Non-pigmented ciliary epithelial cell (primary cell): ENCODE measurements at places on chromosomes 12 and 14.

- peak; percentile 24 for DNase-seq
Measured at GRCh38 chr12:85923767-85924331, 49.8 kb downstream of the NTS start.

- DNase-seq, result no peak
Measured at GRCh38 chr12:62375603-62376002, 91.0 kb upstream of the MON2 start.

DNA sequence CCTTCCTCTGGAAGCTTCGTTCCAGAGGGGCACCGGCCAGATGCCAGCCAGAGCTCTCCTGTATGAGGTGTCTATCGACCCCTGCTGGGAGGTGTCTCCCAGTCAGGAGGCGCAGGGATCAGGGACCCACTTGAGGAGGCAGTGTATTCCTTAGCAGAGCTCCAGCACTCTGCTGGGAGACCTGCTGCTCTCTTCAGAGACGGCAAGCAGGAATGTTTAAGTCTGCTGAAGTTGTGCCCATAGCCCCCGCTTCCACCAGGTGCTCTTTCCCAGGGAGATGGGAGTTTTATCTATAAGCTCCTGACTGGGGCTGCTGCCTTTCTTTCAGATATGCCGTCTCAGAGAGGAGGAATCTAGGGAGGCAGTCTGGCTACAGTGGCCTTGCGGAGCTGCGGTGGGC lies 22.2 kb upstream of the NAV3 start:
- DNase-seq, result no peak

DNA sequence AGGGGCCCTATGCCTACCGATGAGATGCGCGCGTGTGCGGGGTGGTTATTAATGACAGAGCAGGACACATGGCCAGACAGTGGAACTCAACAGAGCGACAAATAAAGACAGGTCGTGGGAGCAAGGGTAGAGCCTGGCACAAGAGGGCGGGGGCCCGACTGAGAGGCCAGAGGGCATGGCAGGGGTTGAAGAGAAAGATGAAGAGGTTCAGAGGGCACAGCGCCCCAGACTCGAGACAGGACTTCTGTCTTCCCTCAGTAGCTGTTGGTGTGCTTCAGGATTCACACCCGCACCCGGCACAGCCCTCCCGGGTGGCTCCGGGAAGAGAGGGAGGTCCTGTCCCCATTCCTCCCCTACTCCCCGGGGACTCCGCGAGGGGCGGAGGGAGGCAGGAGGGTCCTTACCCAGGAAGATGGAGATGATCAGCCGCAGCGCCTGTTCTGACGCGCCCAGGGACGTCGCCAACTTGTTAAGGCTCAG lies 366 bp downstream of the LPCAT3 start:
- DNase-seq, result no peak

DNA sequence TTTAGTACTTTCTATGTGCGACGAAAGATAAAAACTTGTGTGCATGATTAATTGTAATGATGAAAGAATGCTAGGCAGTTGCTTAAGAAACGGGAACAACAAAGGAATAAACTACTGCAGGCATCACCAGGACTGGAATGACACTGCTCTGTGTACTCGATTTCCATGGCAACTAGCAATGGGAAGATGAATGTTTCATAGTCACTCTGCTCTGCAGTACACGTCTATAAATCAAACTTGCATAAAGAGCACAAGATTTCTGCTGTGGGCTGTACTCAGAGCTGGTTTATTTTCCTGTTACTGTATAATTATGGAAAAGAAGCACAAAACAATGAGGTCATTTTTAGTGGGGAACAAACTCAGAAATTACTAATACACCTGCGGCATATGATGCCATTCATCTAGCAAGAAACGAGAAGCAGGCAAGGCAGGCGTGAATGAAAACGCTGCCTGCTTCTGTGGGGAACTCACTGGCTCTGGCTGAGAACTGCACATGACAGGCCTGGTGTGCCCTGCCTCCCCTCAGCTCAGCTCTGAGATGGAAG lies 41.8 kb downstream of the EFCAB11 start:
- peak; percentile 93 for DNase-seq

DNA sequence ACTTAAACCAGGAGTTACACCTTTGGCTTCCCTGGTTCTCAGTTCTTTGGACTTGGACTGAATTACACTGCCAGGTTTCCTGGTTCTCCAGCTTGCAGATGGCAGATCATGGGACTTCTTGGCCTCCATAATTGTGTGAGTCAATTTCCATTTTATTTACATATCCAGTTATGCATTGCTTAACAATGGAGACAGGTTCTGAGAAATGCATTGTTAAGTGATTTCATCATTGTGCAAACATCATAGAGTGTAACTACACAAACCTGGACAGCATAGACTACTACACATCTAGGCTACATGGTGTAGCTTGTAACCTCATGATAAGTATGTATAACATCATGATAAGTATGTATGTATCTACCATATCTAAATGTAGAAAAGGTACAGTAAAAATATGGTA lies 276.1 kb upstream of the BTG1 start:
- DNase-seq, result no peak

- no peak for DNase-seq
Measured at GRCh38 chr14:38297681-38298080, 41.8 kb upstream of the CLEC14A start.

GRCh38 chr12:59066445-59066844 lies 146.1 kb upstream of the LRIG3 start:
- DNase-seq, result no peak

DNA sequence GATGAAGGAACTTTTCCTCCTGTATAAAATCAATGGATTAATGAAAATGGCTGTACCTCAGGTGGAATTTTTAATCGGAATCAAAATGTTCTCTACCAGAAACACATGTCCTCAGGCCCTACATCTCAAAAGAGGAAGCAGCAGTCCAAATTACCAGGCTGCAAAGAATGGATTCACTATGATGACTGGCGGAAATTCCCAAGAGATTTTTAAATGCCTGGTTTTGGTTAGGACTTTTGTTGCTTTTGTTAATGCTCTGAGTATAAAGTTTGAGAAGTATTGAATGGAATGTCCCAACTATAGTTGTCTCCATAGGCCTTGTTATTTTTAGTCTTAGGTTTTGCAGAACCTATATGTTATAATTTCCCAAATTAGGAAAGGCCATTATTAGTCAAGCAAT lies 11.2 kb upstream of the IFNG start:
- no peak for DNase-seq

DNA sequence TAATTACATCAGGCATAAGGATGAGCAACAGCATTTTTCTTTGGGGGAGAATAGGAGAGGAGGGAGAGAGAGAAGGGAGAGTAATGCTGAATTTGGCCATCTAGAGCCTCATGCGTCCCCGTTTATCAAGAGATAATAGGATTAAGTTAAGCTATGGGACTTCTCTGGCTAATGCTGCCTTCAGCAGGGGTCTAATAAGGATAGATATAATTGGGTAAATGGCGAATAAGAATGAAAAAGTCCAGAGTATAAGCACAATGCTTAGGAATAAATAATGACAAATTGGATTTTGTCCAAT lies 470.0 kb downstream of the EGLN3 start:
- DNase-seq, result no peak

- no peak for DNase-seq
Measured at GRCh38 chr14:102925646-102926045, 3.2 kb downstream of the AMN start.

GRCh38 chr12:2402073-2402579 lies 349.3 kb downstream of the CACNA1C start:
- DNase-seq, result no peak

- no peak for DNase-seq
Measured at GRCh38 chr14:25394356-25394755, 344.4 kb upstream of the STXBP6 start.

DNA sequence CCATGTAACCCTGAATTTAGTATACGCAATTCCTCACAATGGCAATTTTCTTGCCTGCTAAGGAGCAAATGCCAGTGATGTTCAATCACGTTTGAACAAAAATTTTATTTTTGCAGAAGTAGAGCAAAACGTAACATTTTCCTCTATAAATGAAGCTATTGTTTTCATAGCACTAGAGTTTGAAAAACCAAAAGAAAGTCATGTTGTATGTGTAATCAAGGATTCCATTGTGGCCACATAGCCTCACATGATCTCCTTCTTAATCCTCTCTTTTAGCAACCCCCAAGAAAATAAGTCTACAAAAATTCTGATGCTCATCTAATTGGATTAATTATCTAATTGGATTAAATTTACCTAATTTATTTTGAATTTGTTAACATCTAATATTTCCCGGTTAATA lies 1217.4 kb upstream of the FLRT2 start:
- no peak for DNase-seq

- DNase-seq, result no peak
Measured at GRCh38 chr12:45357539-45358417, 141.9 kb downstream of the ANO6 start.

- DNase-seq, result no peak
Measured at GRCh38 chr14:104317492-104317805, 179.1 kb downstream of the KIF26A start.

GRCh38 chr12:79347866-79348265 lies 342.9 kb downstream of the PAWR start:
- no peak for DNase-seq

GRCh38 chr12:129579879-129580278 lies 323.9 kb downstream of the TMEM132D start:
- no peak for DNase-seq

DNA sequence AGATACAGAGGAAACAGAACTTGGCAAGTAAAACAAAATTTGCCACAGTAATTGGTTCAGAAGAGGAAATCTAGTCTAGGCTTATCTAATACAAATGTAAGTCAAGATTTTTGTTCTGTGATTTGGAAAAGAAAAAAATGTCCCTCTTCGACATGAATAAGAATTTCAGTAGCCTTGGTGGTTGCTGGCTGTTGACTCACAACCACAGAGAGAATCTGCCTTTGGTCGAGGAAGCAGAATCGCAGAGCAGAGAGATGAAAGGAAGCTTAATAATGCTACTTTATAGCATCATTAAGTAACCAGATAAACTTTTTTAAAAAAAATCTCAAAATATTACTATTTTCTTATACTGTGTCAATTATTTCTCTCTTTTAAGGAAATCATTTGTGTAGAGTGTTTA lies 1096.6 kb downstream of the FLRT2 start:
- no peak for DNase-seq

GRCh38 chr12:126248871-126249403 lies 1183.7 kb downstream of the AACS start:
- peak; percentile 38 for DNase-seq

GRCh38 chr12:124583854-124584253 lies 16.4 kb upstream of the NCOR2 start:
- no peak for DNase-seq

GRCh38 chr14:81684696-81685095 lies 151.0 kb upstream of the SEL1L start:
- no peak for DNase-seq

DNA sequence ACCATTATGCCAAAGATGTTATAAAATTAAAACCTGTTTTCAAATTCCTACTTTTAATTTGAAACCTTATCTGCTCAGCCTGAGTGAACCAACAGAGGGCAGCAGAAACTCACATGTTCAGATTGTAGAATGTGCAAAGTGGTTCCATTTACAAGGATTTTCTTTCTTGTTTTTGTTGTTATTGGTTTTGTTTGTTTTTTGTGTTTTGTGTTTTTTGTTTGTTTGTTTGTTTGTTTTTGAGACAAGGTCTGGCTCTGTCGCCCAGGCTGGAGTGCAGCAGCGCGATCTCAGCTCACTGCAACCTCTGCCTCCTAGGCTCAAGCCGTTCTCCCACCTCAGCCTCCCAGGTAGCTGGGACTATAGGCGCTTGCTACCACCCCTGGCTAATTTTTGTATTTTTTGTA lies 22.8 kb upstream of the GARIN2 start:
- no peak for DNase-seq

- DNase-seq, result no peak
Measured at GRCh38 chr12:101795786-101796185, 35.0 kb downstream of the GNPTAB start.

DNA sequence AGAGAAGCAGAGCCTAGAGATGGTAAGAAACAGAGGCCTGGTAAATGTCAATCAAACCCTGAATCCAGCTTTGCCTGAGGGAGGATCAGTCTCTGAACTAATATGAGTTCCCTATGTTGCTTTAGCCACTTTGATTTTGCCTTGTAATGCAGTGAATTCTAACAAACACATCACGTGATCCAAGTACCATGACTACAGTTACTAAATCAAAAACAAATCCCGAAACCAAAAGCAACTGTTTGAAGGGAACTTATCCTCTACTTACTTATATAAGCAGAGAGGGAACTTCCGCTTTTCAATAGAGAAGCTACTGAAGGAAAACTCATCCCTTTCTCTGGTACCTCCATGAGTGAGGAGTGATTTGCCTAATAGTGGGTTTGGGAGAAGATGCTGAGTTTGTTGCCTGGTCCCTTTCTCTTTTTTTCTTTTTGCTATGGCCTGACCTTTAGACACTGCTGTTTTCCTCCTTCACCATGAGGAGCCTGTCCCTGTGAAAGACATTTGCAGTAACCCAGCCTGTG lies 7.7 kb upstream of the PPTC7 start:
- DNase-seq, result no peak

GRCh38 chr12:84222841-84223240 lies 689.8 kb downstream of the SLC6A15 start:
- DNase-seq, result no peak

- DNase-seq, result no peak
Measured at GRCh38 chr14:35366521-35366976, 38.0 kb downstream of the NFKBIA start.

- DNase-seq, result no peak
Measured at GRCh38 chr14:41235466-41235865, 371.2 kb upstream of the LRFN5 start.

DNA sequence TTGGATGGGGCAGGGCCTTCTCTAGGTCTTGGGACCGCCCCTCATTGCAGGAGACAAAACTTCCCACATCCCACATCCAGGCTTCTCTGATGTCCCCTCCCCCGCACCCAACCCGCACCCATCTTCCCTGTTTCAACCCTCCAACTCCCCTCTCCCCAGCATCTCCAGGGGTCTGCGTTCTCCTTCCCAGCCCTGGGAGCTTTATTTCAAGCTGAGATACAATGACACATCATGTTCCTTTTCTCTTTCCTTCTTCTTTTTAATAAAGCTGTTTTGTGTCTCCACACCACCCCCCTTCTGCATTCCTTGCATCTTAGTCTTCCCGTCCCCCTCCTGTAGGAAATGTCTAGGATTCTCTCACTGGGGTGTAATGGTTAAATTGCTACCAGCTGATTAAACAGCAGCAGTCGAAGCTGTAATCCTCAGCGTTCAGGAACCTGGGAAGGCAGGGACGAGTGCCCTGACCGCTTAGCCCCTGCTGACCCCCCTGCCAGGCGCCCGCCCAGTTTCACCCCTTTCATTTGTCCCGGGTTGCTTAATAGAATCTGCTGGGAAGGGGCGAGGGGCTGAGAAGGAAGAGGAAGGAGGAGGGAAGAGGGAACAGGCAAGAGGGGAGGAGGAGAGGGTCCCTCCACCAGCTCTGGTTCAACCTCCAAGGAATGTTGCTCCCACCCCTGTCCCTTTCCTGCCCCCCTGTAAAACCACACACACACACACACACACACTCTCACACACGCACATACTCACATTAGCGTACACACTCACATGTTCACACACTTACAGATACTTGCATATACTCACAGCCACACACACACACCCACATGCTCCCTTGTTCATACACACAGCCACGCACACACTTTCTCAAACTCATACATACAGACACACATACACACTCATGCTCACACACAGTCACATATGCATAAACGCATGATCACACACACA lies 104.5 kb upstream of the MED13L start:
- peak; percentile 98 for DNase-seq
